Suppressor macrophage (primary cell): ENCODE measurements at places on chromosomes 7 and 10.

GRCh38 chr7:98619450-98620321 is 2.6 kb downstream of the NPTX2 start:
- peak; percentile 14 for DNase-seq

DNA sequence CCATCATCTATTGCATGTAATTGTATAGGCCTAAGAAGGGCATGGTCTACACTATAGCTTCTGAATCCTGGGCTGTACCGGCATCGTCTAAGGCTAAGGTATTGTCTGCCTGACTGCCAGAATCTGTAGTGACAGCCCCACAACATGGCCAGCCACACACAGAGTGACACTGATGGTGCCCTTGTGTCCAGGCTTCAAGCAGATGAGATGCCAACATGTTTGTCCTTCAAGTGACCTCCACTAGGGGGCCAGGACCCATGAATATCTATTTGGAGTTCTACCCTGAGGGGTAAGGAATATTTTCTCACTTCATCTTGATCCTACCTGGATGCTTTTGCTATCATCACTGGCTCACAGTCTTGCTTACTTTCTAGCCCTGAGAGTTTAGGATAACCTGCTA is 1.5 kb downstream of the CYP3A7 start:
- peak; percentile 7 for DNase-seq

DNA sequence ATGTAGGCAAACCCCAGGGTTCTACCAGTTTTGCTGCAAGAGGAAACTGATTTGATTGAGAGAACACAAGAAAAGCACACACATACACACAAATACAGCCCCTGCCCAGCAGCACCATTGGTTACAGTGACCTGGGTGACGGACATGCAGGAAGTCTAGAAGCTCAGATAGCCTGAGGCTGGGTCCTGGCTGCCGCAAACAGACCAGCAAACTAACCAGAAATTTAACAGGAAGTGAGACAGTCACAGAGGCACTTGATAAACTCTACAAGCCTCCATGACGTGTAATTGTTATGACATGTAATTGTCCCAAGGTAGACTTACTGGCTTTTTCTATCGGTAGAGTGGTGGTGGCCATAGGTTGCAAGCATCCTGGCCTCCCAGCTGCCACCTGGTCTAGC is 58.9 kb downstream of the PRKAR2B start:
- peak; percentile 53 for DNase-seq

- no peak for DNase-seq
Observed at GRCh38 chr10:113415246-113415645, 137.6 kb upstream of the HABP2 start.

GRCh38 chr7:17774716-17775288 is 165.5 kb downstream of the SNX13 start:
- DNase-seq, result no peak

GRCh38 chr10:30553018-30553625 is 76.4 kb downstream of the LYZL2 start:
- peak; percentile 36 for DNase-seq

- no peak for DNase-seq
Observed at GRCh38 chr10:25117757-25118156, 57.0 kb upstream of the GPR158 start.

DNA sequence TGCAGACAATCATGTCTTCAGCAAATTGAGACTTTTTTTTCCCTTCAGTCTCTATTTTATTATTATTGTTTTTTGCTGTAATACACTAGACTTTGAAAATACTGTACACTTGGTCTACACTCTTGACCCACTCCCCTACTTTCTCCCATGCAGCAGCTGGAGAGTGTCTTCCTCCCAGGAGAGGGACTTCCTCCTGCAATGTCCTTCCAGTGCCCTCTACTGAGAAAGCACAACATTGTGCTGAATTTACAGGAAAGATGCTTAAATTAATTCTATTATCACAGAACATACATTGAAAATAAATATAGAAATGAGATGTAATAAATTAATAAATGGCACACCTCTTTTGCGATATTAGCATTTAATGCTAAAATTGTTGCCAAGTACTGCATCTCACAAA is 411.3 kb downstream of the CCSER2 start:
- DNase-seq, result no peak

- DNase-seq, result no peak
Observed at GRCh38 chr10:24104895-24105294, 104.0 kb upstream of the KIAA1217 start.

DNA sequence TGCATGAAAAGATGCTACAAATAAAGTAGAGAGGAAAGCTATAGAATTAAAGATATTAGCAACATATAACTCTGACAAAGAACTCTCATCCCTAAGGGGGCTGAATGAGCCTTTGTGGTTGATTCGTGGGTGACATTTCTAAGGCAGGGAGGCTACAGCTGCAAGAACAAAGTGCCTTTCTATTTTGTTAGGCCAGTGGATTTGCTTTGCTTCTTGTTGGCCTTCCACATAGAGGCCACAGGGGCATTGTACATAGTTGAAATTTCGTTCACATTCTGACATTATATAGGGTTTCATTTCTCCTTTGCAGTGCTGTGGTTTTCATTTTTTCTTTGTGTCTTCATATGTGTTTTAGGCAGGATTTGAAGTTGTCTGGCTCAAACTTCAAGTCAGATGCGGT is 819.2 kb upstream of the C7orf33 start:
- DNase-seq, result no peak

- no peak for DNase-seq
Observed at GRCh38 chr10:94180576-94180975, 182.2 kb downstream of the NOC3L start.

- DNase-seq, result peak; percentile 75
Observed at GRCh38 chr10:118832241-118832651, 77.5 kb upstream of the CACUL1 start.

GRCh38 chr10:43172645-43173044 is 34.4 kb downstream of the CSGALNACT2 start:
- no peak for DNase-seq

DNA sequence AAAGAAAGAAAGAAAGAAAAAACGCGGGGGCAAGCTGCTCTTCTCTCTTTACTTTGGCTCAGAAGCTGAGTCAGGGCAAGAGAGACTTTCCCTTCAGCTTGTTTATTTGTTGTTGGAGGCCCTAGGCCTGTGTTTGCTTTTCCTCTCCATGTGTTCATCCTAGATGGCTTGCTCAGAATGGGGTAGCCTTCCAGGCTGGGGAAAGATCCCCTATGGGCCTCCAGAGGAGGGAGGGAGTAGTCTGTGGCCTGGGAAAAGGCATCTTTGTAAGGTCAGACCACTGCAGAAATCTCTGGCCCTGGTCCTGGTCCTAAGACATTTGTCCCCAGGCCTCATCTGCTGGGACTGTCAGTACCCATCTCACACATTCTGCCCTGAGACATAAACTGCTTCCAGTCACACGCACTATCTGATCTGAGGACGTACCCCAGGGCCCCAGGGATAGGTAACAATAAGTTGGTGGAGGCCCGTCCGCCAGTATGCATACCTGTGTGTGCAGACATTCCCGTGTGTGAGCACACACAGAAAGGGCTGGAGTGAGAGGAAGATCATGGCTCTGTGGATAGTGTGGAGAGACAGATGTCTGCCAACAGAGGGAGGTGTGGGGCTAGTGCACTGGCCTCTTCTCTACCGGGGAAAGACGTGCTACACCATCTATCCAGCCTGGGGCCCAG is 4.9 kb upstream of the SCD start:
- DNase-seq, result peak; percentile 74

GRCh38 chr7:133742709-133743538 is 384.2 kb upstream of the LRGUK start:
- DNase-seq, result peak; percentile 63

DNA sequence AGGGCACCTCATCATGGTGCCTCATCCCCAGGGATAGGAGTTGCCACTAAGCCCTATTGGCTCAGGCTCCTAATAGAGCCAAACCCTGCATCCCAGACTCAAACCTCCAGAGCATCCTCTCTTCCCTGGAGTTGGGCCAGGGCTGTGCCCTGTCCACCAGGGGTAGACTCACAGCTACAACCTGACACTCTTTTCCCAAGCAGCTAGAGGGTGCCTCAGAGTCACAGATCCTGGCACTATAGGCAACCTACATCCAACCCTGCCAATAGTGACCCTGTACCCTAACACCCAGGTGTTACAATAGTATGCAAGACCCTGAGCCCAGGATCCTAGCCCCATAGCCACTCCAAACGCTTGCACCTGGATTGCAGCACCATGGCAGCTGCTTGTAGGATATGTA is 64.0 kb upstream of the PLA2G12B start:
- DNase-seq, result no peak

- DNase-seq, result no peak
Observed at GRCh38 chr7:15866753-15867152, 180.3 kb upstream of the MEOX2 start.

GRCh38 chr7:138235207-138235606 is 158.9 kb downstream of the AKR1D1 start:
- DNase-seq, result no peak

DNA sequence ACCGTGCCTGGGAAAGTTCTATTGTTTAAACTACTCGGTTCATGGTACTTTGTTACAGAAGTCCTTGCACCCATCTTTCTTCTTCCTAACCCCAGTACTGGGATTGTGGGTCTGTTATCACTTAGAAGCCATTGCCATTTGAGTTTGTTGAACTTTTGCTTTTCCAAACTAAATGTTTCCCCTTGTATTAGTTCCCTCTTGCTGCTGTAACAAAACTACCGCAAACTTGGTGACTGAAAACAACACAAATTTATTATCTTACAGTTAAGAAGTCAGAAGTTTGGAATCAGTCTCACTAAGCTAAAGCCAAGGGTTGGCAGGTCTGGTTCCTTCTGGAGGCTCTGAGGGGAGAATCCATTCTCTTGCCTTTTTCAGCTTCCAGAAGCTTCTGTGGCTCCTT is 6.9 kb upstream of the LAMB4 start:
- DNase-seq, result no peak

- DNase-seq, result no peak
Observed at GRCh38 chr7:25574828-25575227, 346.5 kb upstream of the NPVF start.

DNA sequence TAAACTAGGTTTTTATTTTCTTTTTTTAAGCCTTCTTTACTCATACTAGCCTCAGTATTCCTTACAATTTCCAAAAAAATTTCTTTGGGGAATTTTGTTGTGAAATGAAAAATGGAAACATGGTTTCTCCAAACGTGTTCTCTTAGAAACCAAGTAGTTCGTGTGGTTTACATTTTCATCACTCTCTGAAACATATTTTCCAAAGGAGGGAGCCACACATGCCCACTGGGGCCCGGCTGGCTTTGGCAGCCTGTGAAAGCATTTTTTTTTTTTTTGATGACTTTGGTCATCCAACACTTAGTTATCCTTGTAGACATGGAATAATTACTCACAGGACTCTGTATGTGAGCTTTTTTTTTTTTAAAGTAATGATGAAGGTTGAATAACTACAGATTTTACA is 169.6 kb downstream of the C7orf25 start:
- no peak for DNase-seq

DNA sequence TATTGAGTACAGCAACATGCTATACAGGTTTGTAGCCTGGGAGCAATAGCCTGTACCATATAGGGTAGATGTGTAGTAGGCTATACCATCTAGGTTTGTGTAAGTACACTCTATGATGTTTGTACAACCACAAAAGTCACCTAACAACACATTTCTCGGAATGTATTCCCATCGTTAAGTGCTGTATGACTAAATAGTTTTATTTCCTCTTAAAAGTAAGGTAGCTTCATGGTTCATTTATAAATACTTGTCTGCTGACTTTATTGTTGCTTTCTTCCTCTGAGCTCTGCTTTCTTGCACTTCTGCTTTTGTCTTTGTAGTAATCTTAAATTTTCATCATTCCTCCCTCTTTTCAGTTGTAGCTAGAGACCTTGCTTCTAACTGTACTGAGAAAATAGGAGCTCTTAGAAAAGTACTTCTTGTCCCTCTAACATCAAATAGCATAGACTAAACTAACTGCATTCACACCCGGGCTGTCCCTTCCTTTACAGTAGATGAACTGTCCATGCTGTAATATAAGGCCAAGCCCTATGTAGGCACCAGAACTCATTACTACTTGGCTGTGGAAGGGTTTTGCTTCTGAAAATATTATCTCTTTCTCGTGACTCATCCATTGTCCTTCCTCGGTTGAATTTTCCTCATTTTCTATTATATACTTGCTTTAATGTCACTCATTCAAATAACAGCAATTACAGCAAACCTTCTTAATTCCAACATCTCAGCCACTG is 55.4 kb upstream of the FAM3C start:
- DNase-seq, result no peak

DNA sequence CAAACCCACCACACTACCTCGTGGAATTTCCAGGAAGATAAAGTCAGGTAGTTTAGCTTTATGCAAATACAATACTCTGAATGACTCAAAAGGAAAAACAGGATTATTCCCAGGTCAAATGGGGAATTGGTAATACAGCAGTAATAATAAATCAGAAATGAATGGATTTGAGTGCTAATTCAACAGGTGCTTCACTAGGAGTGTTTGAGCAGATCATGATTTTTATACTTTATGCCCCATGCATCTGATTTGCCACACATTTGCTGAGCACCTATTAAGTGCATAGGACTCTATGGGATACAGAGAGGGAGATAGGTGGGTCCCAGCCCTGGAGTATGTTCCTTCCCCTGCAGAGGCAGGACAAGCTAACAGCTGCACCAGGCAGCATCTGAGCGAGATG is 381.4 kb upstream of the PODXL start:
- no peak for DNase-seq

DNA sequence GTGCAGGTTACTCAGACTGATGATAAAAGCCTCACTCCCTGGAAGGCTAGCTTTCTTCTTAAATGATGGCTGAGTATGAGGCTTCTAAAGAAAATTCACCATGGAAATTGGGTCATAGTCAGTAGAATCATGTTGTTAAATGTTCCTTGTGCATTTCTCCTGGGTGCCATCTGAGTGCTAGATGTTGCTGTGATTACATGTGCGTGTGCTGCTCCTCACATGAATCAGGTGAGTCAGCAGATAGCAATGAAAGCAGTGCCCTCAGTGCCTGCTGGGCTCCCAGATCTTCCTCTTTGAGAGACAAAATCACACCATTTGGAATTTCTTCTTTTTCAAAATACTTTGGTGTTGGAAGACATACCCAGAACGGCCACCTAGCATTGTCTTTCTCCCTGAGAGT is 331.7 kb downstream of the XPNPEP1 start:
- no peak for DNase-seq

GRCh38 chr10:49276596-49276995 is 22.4 kb upstream of the C10orf71 start:
- no peak for DNase-seq

GRCh38 chr10:13994932-13995331 is 335.8 kb downstream of the FRMD4A start:
- DNase-seq, result peak; percentile 43

DNA sequence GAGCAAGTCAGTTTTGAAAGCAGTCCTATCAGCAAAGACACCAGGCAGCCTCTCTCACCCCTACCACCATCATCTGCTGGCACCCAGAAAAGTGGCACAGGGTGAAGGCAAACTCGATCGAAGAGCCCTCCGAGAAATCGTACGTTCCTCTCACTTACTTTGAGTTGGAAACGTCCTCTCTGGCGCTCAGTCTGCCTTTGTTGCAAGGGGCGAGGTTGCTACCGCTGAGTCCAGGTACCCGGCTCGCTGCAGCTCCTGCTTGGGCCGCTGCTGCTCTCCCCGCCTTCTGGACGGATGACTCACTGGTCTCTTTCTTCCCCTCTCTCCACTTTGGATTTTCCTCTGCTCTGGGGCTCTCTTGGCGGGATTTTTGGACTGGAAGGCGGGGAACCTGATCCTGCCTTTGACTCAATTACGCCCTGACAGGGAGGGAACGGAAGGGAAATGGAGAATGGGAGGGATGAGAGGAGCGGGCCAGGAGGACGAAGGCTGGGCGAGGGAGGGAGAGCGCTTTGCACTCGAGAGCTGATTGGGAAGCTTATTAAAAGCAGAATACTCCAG is at the start of gene PTN:
Gene PTN, minus strand, starts transcription at position 453 of the 561 bp plus-strand sequence. CDS start 88,760 bp downstream, outside the sequence.
- no peak for DNase-seq
